ENCODE measurements at places on chromosomes 12 and 14.

DNA sequence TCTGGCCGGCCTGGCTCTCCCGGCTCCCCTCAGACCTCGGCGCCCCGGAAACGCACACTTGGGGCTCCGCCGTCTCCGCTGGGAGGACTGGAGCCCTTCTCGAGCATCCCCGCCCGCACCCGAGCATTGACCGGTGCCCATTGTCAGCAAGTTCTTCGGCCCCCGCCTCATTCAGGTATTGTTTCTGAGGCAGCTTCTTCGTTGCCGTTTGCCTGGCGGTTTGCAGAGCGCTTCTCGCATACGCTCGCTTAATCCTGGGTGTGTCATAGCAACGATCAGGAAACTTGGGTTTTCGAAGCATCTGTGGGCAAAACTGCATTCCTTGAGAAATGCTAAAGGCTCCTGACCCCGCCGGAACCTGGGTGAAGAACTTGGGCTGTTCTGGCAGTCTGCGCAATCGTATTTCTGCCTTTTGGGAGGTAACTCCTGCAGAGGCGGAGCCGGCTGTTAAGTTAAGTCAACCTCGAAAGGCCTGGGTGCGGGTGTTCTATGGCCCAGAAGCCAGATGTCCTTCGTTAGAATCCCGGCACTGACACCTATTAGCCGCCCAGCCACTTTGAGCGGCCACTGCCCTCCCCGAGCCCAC, 518 bp downstream of the GSKIP start:
- peak; percentile 44 for DNase-seq

DNA sequence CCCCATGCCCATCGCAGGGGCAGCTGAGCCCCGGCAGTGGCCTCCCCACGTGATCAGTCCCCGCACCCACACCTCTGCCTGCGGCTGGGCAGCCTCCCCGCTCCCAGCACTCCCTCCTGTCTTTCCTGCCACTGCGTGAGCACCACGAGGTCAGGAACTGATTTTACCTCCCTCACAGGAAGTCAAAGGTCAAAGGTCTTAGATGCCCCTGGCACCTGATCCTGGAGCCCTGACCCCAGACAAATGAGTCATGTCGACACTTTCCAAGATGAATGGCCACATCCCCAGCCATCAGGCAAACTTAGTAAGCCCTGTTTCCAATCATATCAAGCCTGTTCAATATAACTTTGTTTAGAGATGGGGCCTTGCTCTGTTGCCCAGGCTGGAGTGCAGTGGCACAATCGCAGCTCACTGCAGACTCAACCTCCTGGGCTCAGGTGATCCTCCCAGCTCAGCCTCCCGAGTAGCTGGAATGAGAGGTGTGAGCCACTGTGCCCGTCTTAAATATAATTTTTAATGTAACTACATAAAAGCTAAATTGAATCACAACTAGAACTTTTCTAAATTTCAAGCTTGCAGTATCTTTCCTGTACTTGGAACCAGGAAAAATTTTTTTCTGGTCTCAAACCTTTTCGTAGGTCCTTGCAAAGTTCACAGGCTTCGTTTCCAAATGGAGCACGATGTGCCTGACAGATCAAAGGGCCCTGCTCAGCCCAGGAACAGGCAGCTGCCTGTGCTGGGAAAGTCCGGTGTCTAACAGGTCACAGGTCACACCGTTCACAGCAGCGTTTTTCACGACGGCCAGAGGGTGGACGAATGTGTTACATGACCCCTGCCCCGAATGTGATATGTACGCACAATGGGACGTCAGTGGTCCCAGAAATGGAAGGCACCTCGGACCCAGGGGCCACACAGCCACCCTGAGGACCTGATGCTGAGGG, 1.9 kb downstream of the LRCOL1 start:
- no peak for DNase-seq

- DNase-seq, result no peak
Measured at GRCh38 chr12:76696186-76696585, 67.7 kb upstream of the ZDHHC17 start.

DNA sequence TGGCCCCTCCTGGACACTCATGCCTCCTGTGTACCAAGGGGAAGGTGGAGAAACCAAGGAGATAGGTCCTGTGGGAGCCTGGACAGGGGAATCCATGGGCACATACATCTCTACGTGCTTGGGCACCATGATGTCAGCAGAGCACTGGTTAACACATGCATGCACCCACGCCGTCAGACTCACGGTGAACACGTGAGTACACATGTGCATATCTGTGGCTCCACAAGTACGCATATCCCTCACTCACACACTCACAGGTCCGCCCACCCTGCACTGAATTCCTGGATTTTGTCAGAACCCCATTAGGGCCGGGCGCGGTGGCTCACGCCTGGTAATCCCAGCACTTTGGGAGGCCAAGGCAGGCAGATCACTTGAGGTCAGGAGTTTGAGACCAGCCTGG, 29.1 kb upstream of the COX6A1 start:
- DNase-seq, result no peak

- no peak for DNase-seq
Measured at GRCh38 chr14:99361596-99362215, 89.7 kb upstream of the BCL11B start.

DNA sequence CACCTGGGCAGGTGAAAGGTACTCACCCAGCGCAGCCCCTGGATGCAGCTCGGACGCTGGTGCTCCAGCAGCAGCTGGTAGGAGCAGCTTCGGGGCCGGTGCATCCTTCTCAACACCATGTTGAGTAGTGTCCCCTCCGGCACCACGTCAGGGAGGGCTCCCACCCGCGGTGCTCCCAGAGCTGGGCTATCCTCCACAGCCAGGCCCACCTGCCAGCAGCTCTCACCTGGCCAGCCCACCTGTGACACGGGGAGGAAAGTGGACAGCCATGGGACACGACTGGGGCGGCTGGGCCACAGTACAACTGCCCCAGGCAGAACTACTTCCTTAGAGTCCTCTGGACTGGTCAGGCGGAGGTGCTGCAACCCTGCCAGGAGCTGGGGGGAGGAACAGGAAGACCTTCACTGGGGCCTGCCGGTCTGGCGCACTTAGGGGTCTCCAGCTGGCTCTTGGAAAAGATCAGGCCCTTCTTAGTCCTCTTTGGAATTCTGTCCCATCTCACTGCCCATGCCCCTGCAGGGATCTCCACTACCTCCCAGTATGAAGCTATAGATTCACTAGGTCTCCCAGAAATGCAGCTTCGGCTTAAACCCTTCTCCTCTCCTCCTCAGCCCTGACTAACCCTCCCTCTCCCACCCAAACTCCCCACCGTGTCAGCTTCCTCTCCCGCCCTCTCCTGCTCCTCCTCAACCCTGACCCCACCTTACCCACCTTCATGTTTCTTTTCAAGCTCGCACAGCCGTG, 668 bp downstream of the RAPGEF3 start:
- DNase-seq, result no peak

DNA sequence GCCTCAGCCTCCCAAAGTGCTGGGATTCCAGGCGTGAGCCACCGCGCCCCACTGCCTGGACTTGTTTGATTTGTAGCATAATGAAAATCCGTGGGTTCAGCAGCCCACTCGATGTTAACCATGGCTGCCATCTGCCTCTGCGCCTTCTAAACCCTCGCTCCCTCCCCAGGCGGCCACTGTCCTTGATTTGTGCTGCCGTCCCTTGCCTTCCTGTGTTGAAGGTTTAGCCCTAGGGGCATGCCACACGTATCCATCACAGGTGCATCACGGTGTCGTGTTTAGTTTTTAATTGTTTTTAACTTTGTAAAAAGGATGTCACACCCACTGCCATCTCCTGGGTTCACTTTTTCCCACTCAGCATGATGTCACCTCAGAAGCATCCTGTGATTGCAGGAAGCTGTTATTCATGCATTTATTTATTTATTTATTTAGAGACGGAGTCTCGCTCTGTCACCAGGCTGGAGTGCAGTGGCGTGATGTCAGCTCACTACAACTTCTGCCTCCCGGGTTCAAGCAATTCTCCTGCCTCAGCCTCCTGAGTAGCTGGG, 24.5 kb upstream of the ULK1 start:
- no peak for DNase-seq

Measured in CD4-positive, alpha-beta T cell treated with Interleukin-21 for 1 hour (primary cell).